ENCODE measurements at places on chromosomes 4 and X. TPM values are rescaled to one million over a fixed set of nuclear protein-coding genes. Genes with fewer than 3 reads are reported as not detected.

Gene FAT1
- total RNA-seq, result 474 TPM

Gene ASMT
- total RNA-seq, result 0.36 TPM

Gene QRFPR
- total RNA-seq, result not detected

Gene AFM
- not detected for total RNA-seq

Gene CSTF2
- total RNA-seq, result 6.5 TPM

Gene CT45A1
- total RNA-seq, result not detected

Gene SUPT20HL1
- total RNA-seq, result not detected

Gene TCEAL6
- total RNA-seq, result not detected

Gene ACE2
- total RNA-seq, result not detected

Gene NSG1
- not detected for total RNA-seq

Gene LRIT3
- total RNA-seq, result under 0.01 TPM

Gene TSR2
- total RNA-seq, result 9.0 TPM

Gene ADGRG4
- total RNA-seq, result not detected

Gene CSAG3
- total RNA-seq, result not detected

Gene GAGE13
- not detected for total RNA-seq

Gene NXT2
- 10.6 TPM for total RNA-seq

Gene LNX1
- total RNA-seq, result 9.8 TPM
